Activated gamma-delta T cell (primary cell): ENCODE measurements at places on chromosomes 3 and 15.

DNA sequence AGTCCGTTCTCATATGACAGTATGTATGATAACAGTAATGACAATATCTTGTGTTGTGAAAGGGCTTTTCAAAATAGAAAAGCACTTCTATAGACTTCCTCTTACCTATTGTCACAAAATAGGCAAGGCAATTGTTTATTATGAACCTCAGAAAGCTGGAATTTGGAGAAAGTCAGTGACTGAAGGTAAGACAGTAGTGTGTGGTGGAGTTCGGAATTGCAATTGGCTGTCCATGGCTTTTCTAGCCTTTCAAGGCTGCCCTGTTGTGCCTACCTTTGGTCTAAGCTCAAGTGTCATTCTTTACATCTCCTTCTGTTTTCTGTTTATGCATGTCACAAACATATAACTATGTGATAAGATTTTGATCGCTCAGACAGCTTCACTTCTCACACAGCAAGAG is 219.3 kb upstream of the NR2E3 start:
- no peak for DNase-seq

GRCh38 chr3:192397012-192397411 is 330.3 kb downstream of the FGF12 start:
- no peak for DNase-seq

- no peak for DNase-seq
Observed at GRCh38 chr3:133561679-133562078, 11.8 kb upstream of the CDV3 start.

- no peak for DNase-seq
Observed at GRCh38 chr15:55484917-55485672, 22.9 kb downstream of the DNAAF4 start.

- DNase-seq, result no peak
Observed at GRCh38 chr3:141089339-141090152, 38.4 kb downstream of the SPSB4 start.

- DNase-seq, result no peak
Observed at GRCh38 chr3:34676436-34676835, 878.0 kb downstream of the PDCD6IP start.
